NCI-H510A treated with DMSO at 0.1 percent for 48 hours (cell line): ENCODE measurements at places on chromosomes 2 and 18.

GRCh38 chr2:45586600-45586999 is 24.5 kb downstream of the SRBD1 start:
- no peak for DNase-seq

DNA sequence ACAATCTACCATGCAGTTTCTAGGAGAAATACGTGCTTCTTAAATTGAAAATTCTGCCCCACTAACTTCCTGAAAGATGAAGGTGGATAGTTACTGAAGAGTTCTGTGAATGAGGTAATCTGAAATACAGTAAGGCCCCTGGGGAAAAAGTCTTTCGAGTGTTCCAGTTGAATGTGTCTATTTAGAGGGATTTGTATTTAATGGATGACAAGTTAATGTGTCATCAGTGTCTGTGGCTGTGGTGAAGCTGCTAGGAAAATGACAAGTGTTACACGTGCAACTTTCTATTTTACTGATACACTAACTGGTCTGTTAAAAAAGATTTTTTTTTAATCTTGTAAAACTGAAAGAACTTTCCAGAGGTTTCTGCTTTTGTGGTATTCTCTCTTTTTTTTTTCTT is 384.6 kb downstream of the STK39 start:
- no peak for DNase-seq

GRCh38 chr2:141467331-141467730 is 663.5 kb downstream of the LRP1B start:
- no peak for DNase-seq

DNA sequence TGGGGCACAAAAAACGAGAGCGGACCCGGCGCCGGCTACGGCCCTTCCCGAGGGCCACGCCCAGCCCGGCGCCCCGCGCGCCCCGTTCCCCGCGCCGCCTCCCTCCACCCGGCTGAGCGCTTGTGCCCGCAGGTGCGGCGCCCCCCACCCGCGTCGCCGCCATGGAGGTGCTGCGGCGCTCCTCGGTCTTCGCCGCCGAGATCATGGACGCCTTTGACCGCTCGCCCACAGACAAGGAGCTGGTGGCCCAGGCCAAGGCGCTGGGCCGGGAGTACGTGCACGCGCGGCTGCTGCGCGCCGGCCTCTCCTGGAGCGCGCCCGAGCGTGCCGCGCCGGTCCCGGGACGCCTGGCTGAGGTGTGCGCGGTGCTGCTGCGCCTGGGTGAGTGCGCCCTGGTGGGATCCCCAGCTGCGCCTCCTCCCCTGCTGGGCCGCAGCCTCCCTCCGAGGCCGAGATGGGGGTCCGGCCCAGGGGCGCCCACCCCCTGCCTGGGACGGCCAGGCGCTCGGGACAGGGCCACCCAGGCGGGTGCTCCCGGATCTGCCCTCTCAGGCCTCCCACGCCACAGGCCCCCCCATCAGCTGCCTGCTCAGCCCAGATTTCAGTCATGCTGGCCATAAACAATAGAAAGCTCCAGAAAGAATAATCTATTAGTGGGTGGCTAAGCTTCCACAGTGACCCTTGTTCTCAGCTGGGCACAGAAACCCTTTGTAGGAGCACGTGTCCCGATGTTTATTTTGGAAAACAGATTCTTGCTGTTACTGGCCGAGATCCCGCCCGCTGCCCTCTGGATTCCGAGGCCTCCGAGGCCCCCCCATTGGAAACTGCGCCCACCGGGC is 997 bp downstream of the BOK start:
- no peak for DNase-seq

- no peak for DNase-seq
Observed at GRCh38 chr2:112024231-112024630, 30.8 kb upstream of the TMEM87B start.

DNA sequence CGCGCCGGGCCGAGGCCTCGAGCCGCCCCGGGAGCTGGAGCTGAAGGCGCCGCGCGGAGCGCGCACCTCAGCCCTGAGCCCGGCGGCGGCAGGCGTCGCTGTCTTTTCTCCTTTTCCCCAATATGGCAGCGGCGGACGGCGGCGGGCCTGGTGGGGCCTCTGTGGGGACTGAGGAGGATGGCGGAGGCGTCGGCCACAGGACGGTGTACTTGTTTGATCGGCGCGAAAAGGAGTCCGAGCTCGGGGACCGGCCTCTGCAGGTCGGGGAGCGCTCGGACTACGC is 369 bp downstream of the SMCHD1 start:
- DNase-seq = peak; percentile 77

GRCh38 chr2:184534986-184535385 is 63.3 kb upstream of the ZNF804A start:
- DNase-seq = no peak

DNA sequence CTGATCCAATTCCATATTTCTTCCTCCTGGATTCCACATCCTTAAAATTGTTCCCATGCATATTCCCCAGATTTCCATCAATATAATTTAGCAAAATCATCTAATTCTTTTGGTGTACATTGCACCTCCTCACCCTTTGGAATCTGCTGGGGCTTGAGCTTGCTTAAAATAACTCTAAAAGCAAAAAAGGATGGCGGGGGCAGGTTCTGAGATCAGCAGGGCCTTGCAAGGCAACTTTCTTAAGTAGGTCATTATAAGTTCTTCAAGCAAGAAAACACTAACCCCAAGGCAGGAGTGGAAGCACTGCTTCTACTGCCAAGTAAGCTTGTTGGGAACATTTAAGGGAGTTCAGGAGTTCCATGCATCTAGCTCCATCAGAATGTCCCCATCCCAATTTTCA is 254.3 kb upstream of the CCDC68 start:
- no peak for DNase-seq

- no peak for DNase-seq
Observed at GRCh38 chr2:186919296-186919695, 70.3 kb upstream of the ZSWIM2 start.

DNA sequence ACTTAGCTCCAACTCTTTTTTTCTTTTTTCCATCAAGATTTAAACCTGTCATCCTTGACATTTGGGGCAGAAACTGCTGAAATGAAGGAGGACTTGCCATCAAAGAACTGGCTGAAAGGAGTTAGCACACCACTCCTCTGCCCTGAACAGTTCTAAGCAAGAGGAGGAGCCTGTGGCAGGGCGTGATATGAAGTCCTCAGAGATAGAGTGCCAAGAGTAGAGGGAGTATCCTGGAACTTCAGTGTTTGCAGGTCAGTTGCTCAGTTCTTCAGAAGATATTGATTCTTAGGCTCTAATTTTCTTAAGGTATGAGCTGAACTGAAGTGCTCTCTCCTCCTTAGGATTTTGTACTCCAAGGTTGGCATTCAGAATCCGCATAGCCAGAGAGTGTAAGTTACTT is 15.2 kb downstream of the NABP1 start:
- DNase-seq = no peak

- DNase-seq = no peak
Observed at GRCh38 chr2:174157053-174157452, 91.3 kb downstream of the OLA1 start.

GRCh38 chr2:30979822-30980245 is 158.4 kb downstream of the GALNT14 start:
- no peak for DNase-seq

DNA sequence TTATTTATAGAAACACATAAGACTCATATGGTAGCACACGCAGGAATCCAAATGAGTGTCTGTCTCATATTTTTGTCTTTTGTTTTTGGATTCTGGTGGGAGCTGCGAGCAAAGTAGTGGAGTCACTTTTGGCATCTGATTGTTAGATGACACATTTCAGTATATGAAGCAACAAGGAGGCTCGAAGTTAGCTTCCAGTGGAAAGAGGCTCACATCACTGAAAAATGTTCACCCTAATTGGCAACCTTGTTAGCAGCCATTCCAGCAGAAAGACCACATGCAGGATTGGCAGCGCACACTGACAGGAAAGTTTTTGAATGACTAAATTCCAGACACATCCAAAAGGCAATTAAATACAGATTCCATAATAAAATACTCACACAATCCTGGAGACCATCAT is 87.4 kb downstream of the MYT1L start:
- DNase-seq = no peak

DNA sequence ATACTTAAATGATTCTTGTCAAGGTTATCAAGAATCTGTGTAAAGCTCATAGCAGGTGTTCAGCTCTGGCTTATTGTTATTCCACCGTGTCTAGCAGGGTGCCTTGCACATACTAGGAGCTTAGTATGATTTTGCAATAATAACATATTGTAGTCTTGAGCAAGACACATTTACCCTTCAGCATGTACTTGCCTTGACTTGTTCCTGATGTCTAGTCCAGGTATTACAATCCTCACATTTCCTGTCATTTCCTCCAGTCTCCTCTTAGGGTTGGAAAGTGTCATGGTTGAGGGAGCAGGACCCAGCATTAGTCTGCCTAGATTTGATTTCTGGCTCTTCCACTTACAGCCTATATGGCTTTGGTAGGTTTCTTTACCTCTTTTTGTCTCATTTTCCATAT is 246.1 kb downstream of the RAD51AP2 start:
- no peak for DNase-seq

GRCh38 chr2:167420211-167420610 is 531.9 kb downstream of the XIRP2 start:
- no peak for DNase-seq

- DNase-seq = peak; percentile 57
Observed at GRCh38 chr2:5696945-5697521, 4.8 kb downstream of the SOX11 start.

DNA sequence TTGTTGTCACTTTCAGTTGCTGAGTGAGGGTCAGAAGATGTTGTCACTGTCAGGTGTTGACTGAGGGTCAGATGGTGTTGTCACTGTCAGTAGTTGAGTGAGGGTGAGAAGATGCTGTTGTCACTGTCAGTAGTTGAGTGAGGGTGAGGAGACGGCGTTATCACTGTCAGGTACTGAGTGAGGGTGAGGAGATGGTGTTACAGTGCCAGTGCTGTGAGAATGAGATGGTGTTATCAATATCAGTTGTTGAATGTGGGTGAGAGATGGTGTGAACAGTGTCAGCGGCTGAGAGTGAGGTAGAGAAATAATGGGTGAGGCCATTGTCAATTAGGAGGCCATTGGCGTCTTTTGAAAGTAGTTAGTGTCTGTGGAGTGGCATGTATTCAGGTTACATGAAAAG is 1.6 kb upstream of the ATP9B start:
- no peak for DNase-seq
